ENCODE measurements at places on chromosomes 5 and 9.

GRCh38 chr9:98869866-98870265 lies 62.4 kb downstream of the GALNT12 start:
- DNase-seq = no peak

- no peak for DNase-seq
Measured at GRCh38 chr9:38408719-38409118, 15.5 kb downstream of the IGFBPL1 start.

GRCh38 chr5:34996261-34996660 lies 51.5 kb downstream of the AGXT2 start:
- no peak for DNase-seq

DNA sequence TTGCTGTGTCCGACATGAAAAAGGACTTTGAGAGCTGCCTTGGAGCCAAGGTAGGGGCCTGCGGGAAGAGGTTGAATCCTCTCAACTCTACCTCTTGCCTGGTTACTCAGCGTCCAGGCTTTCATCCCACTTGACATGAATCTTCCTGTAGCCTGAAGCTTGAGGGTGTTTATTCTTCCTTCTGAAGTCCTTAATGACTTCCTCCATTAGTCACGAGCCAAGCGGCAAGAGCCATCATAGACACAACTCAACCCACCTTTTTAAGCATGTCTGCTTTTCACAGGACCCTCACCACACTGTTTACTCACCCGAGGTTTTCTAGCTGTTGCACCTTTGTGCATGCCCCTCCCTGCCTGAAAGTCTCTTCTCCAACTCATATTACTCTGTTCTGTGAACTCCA lies 40.2 kb downstream of the ACO1 start:
- no peak for DNase-seq

- DNase-seq = no peak
Measured at GRCh38 chr5:118905196-118905595, 83.2 kb downstream of the DTWD2 start.

DNA sequence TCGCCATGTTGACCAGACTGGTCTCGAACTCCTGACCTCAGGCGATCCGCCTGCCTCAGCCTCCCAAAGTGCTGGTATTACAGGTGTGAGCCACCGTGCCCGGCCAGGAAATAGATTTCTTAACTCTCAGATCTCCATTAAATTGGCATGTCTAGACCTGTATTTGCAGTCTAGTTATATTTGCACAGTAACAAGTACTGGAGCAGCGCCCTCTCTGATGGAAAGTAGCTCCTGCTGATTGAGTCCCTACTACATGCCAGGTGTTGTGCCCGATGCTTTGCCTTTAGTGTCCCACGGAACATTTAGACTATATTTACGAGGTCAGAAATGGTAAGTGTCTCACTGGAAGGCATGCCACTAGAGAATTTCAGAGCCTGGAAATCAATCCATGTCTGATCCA lies 15.8 kb upstream of the TMED9 start:
- DNase-seq = no peak

GRCh38 chr5:131609774-131610173 lies 25.3 kb downstream of the RAPGEF6 start:
- no peak for DNase-seq

DNA sequence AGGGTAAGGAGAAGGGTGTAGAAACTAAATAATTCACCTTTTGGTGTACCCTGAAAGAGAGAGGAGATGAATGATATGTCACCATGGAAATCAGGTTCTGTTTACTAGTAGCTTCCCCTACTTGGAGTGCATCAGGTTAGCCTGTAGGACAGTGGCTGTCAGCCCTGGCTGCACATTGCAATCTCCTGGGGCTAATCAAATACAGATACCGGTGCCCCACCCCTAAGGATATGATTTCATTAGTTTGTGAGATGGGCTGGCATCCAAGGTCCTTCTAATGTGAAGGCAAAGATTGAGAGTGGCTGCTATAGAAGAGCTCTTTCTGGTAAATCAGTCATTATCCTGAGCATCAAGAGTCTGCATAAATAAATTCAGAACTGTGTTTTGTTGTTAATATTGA lies 47.2 kb downstream of the INSYN2B start:
- DNase-seq = no peak

- no peak for DNase-seq
Measured at GRCh38 chr5:59103303-59103702, 520.4 kb downstream of the RAB3C start.

DNA sequence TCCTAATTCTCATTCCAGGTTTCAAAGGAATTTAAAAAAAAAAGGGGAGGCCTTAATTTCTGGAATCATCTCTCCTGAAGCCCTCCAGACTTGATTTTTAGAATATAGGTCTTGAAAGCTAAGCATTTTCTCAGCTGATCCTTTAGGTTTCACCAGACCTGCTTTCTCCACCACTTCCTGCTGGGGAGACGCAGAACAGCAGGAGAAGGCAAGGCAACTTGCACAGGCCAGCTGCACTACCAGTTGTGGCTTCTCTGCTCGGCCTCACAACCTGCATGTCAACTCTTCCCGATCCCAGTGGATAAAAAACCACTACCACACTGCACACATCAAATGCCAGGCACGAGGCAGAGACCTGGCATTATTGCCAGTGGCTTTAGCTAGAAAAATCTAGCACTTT lies 119.8 kb downstream of the SIL1 start:
- DNase-seq = no peak

- peak; percentile 34 for DNase-seq
Measured at GRCh38 chr5:115098041-115098702, 71.5 kb downstream of the TRIM36 start.

- DNase-seq = no peak
Measured at GRCh38 chr5:55134053-55134722, 25.8 kb upstream of the GPX8 start.

DNA sequence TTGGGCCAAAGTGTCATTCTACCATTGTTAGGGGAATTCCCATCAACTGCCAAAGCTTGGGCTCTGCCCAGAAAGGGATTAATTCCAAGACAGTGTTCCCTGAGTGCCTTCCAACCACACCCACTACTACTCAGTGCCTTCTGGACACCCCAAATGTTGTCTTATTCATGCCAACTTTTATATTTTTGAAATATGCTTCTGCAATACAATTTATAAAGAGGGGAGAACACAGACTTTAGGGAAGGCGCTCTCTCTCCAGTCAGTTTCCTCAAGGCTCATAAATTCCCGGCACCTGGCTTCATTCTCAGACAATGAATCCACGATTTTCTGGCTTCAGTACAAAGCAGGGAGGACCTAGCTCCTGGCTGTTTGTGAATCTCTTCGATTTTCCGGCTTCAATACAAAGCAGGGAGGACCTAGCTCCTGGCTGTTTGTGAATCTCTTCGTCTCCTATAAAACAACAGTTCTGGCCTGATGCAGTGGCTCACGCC lies 120.1 kb upstream of the MYO10 start:
- peak; percentile 44 for DNase-seq

- no peak for DNase-seq
Measured at GRCh38 chr9:16179566-16179965, 626.7 kb downstream of the CCDC171 start.

DNA sequence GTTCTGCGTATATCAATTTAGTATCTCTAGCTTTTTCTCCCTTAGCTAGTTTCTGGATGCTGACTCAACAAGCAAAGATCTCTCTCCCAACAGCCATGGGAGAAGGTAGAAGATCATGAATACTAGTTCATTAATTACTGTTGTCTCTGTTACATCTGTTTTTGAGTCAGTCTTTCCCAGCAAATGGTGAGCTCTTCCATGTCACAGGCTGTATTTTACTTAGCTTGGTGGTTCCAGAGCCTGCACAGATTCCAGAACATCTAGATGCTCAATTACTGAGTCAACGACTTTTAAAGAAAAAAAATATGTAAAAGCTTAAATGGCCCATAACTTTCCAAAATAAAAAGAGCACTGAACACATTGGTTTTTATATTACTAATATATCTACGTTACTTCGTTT lies 307.2 kb downstream of the NSG2 start:
- DNase-seq = no peak

DNA sequence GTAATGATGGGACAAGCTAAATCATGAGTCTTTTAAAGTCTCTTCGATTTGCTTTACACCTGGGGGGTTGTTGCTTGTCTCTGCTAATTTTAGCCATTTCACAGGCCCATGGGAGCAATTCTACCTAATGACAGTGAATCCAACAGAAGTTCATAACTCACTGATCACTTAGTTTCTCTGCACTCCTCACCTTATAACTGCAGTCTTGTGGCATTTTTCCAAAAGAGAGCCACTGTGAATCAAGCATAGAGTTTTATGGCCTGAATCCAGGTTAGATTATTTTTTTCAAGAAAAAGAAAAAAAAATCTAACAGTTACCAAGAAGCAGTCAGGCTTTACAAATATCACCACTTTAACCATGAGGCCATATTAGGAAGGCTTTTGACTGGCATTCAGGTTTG lies 1.5 kb upstream of the IL7R start:
- no peak for DNase-seq

DNA sequence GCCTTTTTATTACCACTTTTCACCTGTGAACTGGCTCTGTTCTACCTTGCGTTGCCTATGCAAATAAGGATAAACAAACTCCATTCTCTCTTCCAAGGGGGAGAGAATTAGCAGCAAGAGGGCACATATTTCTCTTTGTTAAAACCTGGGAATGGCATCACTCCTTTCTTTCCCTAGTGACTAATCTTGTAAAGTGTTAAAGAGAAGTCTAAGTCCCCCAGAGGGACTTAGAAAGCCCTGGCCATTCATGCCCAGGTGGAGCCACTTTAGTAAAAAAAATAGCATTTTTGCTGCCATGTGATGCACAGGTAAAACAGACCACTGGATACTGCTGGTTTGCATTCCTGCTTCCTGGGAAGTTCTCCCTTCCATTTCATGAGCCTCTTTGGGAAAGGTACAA lies 148.4 kb downstream of the MAN2A1 start:
- DNase-seq = no peak

DNA sequence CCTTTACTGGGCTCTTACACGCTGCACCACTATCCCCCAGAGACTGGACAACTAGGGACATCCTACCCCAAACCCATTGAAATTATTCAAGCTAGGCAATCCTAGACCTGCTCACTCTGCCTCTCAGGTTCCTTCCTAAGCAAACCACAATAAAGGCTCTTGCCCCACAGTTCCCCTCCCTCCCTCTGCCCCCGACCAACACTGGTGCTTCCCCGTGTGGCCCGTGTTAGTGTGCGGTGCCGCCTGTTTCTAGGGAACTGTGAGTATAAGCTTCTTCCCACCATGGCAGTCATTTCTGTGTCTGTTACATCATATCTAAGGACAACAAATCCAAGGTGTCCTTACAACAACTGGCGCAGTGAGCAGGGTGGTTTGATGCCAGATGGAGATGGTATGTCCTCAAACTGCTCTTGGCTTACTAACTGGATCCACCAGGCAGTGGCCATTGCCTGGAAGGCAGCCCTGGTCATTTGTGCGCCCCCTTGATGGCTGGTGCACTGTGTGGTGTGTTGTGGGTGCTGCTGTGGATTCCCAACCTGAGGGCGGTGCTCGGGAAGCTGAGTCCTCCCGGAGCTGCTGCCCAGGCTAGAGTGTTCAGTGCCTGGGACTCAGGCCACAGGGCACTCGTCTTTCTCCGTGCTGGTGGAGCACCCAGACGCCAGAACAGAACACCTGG lies 8.4 kb upstream of the MXD3 start:
- DNase-seq = no peak

- no peak for DNase-seq
Measured at GRCh38 chr9:109383356-109383755, 62.5 kb upstream of the EPB41L4B start.

- DNase-seq = no peak
Measured at GRCh38 chr9:80041821-80042220, 470.1 kb downstream of the TLE4 start.

DNA sequence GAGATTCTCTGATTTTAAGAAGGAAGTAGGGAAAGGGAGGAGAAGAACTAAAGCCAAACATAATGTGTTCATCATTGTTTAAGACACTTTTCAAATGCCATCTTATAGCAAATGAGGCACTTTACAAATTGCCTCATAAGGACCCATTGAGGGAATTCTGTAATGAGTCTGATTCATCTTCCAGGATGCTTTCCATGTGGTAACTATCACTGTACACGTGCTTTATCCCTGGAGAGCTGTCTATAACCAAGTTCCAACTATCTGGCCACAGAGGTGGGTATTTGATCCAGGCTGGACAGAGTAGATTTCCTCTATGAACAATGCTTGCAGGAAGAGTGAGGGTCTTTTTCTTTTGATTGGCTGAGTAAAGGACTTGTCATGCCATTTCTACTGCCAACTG lies 183.5 kb upstream of the NFIB start:
- no peak for DNase-seq

DNA sequence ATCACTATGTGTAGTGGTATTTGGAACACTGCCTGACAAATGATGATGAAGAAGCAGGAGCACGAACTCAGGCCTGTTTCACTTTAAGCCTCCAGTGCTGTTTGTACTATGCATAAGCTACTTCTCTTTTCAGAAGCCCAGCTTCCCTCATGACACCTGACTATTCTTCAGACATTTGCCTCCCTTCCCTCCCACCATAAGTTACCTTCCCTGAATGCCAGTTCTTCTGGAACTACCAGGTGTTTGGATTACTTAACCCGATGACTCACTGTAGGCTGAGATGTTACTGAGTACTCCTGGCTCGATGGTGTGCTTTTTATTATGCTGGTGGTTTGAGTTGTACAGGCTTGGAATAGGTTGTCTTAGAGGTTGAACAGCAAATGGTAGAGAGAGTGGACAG lies 180.0 kb downstream of the SPATA31D1 start:
- DNase-seq = no peak

GRCh38 chr5:127585661-127586060 lies 63.2 kb upstream of the CTXN3 start:
- no peak for DNase-seq

DNA sequence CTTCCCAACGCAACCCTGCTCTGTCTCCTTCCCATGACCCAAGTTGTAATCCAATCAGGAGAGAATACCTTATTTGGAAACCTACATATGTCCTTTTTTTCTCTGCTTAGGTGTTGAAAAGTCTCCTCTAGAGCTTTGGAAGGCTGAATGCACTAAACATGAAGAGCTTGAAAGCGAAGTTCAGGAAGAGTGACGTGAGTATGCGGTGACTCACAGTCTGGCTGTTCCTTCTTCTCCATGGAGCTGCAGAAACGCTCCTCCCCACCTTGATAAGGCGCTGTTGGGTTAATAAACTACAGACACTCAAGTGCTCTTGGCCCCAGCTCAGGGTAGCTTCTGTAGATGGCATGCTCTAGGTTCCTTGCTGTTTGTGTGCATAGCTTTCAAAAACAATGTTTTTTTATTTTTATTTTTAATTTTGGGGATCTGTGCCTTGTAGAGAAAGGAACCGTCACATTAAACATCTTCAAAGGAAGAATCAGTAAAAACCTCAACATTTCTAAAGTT lies 30.7 kb downstream of the RAI14 start:
- peak; percentile 66 for DNase-seq

- DNase-seq = peak; percentile 40
Measured at GRCh38 chr5:128736553-128736952, 198.5 kb upstream of the FBN2 start.

- no peak for DNase-seq
Measured at GRCh38 chr9:116653348-116654058, 33.6 kb upstream of the TRIM32 start.

- DNase-seq = peak; percentile 91
Measured at GRCh38 chr5:149422366-149423048, 43.4 kb upstream of the IL17B start.

- no peak for DNase-seq
Measured at GRCh38 chr5:41416336-41416735, 94.1 kb downstream of the PLCXD3 start.

Data from right hindlimb (tissue), 1 donor.